ENCODE measurements at places on chromosomes 4 and X. TPM values are rescaled to one million over a fixed set of nuclear protein-coding genes. Genes with fewer than 3 reads are reported as not detected.

Gene SLC2A9
- 6.3 TPM for total RNA-seq

Gene ARSH
- total RNA-seq, result not detected

Gene KLHL13
- 6.2 TPM for total RNA-seq

Gene CXCL5
- total RNA-seq, result 0.90 TPM

Gene NSDHL
- total RNA-seq, result 18.2 TPM

Gene NRK
- total RNA-seq, result not detected

Gene OCIAD1
- total RNA-seq, result 253 TPM

Gene CCSER1
- total RNA-seq, result 41.7 TPM

Gene L1CAM
- 154 TPM for total RNA-seq

Gene ARAP2
- total RNA-seq, result 153 TPM

Gene BANK1
- total RNA-seq, result 0.89 TPM

Gene GLRA3
- total RNA-seq, result 15.6 TPM

Gene ZNF157
- total RNA-seq, result 2.2 TPM

Gene NUDT11
- 19.0 TPM for total RNA-seq

Gene AFM
- not detected for total RNA-seq

Gene CXXC4
- 14.0 TPM for total RNA-seq

Measured in dorsolateral prefrontal cortex (tissue), 122 donors.